ENCODE measurements at places on chromosomes 12 and 14. TPM values are rescaled to one million over a fixed set of nuclear protein-coding genes. Genes with fewer than 3 reads are reported as not detected.
A peak's percentile ranks its signal among the peaks of the same experiment; 100 is the strongest.

The PTPRO gene
- total RNA-seq, result 1.4 TPM

The TEX52 gene
- total RNA-seq, result not detected

The B4GALNT1 gene
- total RNA-seq, result 1.5 TPM

The SETD1B gene
- total RNA-seq, result 15.0 TPM

The IL23A gene
- 20.9 TPM for total RNA-seq

The KLRD1 gene
- total RNA-seq, result 2.0 TPM

The REP15 gene
- total RNA-seq, result 0.33 TPM

The USP44 gene
- 18.7 TPM for total RNA-seq

The CD69 gene
- 152 TPM for total RNA-seq

The PAX9 gene
- total RNA-seq, result not detected

DNA sequence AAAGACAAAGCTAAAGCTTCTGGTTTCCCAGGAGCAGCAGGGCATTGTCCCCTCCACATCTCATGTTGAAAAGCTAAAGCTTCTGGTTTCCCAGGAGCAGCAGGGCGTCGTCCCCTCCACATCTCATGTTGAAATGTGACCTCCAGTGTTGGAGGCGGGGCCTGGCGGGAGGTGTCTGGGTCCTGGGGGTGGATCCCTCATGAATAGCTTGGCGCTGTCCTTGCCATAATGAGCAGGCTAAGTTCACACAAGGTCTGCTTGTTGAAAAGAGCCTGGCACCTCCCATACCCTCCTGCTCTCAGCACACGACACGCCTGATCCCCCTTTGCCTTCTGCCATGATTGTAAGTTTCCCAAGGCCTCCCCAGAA, 123.7 kb downstream of the PIWIL1 start:
- no peak for DNase-seq

- no peak for DNase-seq
Measured at GRCh38 chr12:86551146-86551571, 295.0 kb upstream of the MGAT4C start.

DNA sequence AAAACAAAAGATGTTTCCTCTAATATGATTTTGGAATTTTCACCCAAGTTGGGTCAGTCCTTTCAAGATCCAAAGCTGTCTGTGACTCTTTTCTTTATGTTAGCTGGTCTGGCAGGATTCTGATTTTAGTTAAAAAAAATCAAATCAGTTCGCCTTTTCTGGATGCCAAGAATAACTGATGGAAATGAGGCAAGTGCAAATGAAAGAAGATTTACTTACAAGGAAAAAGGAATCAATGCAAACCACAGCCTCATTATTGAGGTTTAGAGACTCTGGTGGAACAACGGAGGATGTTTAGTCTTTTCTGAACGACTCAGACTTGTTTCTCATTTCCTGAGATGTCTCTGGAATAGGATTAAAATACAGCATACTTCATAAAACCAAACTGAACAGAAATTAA, 117.0 kb upstream of the DYRK2 start:
- DNase-seq, result no peak

GRCh38 chr14:49934646-49935045, 41.8 kb downstream of the ARF6 start:
- no peak for DNase-seq

DNA sequence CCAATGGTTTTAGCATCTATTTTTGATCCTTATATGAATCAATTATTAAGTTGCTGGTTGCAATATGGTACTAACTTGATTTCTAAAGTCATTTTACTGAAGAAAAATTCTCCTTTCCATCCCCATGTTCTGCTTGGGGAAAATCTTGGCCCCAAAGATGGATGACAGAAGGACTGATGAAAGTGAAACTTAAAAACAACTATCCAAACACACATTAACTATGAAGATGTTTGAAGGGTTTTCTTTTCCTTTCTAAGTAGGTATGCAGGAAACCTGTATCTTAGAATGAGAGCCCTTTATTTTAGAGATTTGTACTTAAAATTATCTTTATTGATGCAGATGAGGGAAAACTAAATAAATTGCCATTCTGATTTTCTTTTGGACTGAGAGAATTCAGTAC, 5.9 kb downstream of the C12orf71 start:
- no peak for DNase-seq

GRCh38 chr12:119660076-119660475, 7.9 kb upstream of the PRKAB1 start:
- no peak for DNase-seq

GRCh38 chr14:30573966-30574365, 15.0 kb downstream of the G2E3 start:
- DNase-seq, result no peak

DNA sequence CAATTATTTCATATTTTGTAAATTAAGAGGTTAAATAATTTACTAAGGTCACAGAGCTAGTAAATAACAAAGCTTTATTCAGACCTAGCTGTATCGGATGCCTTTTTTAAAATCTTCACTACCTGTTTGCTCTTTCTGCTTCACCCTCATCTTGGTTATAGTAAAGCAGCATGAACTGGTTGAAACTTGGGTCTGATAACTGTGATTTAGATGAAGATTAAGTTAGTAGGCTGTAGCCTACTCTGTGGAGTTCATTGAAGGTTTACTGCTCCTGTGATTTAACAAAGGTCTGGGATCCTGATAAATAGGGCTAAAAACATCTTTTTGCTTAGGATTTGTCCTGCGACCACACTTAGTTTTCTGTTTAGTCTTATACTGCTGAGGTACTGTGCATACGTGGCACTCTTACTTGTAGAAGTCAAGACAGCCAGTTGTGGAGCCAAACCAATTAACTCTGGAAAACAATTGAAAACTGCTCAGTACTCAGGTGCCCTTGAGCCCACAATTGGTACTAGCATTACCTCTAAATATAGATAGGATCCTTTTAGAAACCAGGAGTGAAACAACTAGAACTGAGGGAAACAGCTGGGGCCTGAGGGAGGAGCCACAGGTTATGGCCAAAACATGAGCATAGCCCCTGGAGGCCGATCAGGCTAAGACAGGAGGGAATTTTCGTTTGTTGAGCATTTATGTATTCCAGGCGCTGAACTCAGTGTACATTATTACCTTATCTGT, 2.3 kb downstream of the SPATS2 start:
- peak; percentile 29 for DNase-seq

DNA sequence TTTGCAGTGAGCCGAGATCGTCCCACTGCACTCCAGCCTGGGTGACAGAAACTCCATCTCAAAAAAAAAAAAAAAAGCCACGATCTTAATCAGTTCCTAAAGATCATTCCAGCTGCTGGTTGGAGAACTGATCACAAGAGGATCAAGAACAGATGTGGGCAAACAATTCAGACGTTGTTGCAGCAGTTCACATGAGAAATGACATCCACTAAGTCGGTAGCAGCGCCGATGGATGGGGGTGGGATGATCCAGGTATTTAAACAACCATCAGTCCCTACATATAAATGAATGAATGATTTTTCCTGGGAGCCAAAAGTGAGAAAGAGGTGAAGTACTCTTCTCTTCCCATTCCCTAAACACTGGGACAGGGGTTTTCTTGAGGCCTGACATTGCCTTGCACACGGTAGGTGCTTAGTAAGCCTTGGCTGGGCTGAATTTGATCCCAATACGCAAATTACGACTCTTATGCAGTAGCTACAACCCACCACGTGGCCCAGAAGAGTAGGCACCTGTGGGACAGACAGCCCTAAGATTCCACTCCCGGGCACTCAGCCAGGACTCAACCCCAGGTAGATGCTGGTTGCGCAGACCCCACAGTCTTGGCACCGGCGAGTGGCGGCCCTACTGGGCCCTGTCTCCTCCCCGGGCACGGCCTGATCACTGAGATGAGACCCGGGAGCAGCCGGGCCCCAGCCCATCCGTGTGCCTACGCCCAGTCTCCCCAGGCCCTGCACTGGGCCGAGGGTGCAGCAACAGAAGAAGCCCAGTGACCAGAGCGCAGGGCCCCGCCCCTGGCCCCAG, 565 bp downstream of the SPRYD3 start:
- peak; percentile 56 for DNase-seq
